T-cell (primary cell): ENCODE measurements at places on chromosomes 3 and 15.
A peak's percentile ranks its signal among the peaks of the same experiment; 100 is the strongest.

GRCh38 chr15:69663441-69663840, 210.8 kb downstream of the RPLP1 start:
- no peak for DNase-seq

DNA sequence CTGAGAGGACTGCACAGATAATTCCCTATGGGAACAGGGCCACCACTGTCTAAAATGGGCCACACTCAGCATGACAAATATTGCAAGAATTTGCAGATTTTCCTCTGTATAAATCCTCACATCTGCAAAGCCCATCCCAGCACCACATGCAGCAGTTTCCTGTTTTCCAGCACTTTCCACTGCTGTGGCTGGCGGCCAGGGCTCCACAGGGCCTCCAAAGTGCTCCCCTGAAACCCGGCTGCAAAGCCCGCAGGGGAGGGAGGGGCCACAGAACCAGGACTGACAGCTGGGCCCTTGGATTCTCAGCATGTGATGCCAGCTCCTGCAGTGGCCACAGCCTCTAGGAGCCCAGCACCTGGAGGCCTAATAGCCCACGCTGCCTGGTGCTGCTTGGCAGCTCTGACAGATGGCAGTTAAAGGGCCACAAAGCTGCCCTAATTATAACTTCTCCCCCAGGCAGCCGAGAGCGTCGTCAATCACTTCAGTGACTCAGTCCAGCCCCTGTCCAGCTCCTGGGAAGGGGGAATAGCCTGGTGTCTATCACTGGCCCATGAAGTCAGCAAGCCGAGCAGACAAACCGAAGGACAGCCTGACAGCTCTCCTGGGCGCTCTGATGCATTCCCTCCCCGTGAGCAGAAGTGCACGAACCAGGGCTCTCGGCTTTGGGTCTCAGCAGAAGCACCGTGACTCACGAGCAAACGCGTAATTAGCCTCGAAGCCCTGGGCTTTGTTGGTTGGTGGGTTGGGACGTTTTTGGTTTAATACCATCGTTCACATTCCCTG, 4.7 kb downstream of the LRRC15 start:
- no peak for DNase-seq

DNA sequence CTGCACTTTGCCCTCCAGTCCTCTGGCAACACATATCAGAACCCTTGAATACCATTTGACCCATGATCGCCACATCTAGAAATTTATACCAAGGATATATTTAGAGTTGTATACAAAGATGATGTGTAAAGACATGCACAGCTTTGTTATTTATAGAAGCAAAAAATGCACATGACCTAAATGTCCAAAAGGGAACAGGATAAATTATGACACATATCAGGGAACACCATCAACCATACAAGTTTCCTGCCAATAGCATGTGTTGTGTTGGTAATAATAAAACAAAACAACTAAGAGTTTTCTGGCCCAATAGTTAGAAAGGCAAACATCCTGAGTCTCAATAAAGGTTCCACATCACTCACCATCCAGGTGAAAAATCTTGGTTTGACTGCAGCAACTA, 51.5 kb downstream of the AAGAB start:
- DNase-seq, result no peak

DNA sequence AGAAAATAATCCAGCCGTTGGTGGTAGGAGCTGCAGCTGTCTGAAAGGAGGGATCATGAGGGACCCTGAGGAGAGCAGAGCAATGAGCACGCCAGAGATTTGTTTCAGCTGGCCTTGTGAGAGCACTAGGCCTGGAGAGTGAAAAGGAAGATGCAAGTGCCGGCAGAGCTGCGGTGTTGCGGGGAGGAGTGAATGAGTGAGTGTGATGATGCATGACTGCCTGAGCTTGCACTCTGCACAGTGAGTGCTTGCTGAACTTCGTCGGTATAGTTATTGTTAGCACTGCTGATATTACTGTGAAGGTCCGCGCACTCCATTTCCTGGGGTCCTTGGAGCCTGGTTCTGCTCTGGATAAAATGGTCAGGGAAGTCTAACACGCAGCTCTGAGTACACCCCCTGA, 23.2 kb downstream of the EIF1B start:
- no peak for DNase-seq

- DNase-seq, result no peak
These were observed 337.6 kb downstream of the EFHB start for GRCh38 chr3:19596408-19596807.

DNA sequence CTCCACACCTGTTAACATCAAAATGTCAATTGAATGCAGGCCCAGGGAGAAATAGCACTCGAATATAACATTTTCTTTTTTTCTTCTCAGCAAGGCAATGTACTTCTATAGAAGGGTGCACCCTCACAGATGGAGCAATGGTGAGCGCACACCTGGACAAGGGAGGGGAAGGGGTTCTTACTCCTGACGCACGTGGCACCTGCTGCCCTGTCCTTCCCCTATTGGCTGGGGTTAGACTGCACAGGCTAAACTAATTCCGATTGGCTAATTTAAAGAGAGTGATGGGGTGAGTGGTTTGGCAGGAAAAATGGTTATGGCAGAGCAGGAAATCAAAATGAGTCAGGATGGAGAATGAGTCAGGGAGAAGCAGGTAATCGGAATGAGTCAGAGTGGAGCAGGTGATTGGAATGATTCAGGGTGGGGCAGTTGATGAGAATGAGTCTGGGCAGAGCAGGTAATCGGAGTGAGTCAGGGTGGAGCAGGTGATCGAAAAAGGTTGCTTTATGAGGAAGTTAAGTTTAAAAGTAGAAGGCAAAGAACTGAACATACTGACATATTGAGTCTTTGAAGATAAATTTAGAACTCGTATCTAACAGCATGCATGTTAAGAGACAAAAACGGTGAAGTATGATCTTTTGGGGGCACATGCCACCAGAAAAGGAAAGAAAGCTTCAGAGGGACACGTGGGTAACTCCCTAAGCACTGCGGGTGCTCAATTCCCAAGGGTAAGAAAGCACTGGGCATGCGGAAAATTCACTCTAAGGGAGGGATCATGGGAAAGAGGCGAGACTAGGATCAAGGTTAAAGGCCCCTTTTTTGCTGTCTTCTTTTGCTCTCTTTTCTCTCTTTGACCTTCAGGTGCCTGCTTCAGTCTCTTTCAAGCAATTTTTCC, 72.9 kb upstream of the GALNT15 start:
- DNase-seq, result no peak

GRCh38 chr3:62636235-62636826, 238.9 kb downstream of the CADPS start:
- DNase-seq, result no peak

DNA sequence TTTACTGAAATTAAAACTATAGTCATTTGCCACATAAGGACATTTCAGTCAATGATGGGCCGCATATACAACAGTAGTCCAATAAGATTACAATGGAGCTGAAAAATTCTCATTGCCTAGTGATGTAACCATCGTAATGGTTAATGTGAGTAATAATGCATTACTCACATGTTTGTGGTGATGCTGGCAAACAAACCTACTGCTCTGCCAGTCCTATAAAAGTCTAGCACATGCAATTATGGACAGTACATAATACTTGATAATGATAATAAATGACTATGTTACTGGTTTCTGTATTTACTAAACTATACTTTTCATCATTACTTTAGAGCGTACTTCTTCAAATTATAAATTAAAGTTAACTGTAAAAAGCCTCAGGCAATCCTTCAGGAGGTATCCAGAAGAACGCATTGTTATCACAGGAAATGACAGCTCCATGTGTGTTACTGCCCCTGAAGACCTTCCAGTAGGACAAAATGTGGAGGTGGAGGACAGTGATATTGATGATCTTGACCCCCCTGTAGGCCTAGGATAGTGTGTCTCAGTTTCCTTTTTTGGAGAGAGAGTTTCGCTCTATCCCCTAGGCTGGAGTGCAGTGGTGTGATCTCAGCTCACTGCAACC, 102.7 kb downstream of the ATP1B3 start:
- DNase-seq, result no peak

- no peak for DNase-seq
These were observed 12.5 kb downstream of the ZBTB47 start for GRCh38 chr3:42666022-42666421.

GRCh38 chr3:144866476-144866875, 894.9 kb downstream of the DIPK2A start:
- DNase-seq, result no peak

GRCh38 chr3:182005219-182005618, 293.5 kb downstream of the SOX2 start:
- no peak for DNase-seq

GRCh38 chr15:39130556-39131379, 450.1 kb upstream of the THBS1 start:
- no peak for DNase-seq

GRCh38 chr3:52028572-52028971, 27.8 kb downstream of the DUSP7 start:
- no peak for DNase-seq

DNA sequence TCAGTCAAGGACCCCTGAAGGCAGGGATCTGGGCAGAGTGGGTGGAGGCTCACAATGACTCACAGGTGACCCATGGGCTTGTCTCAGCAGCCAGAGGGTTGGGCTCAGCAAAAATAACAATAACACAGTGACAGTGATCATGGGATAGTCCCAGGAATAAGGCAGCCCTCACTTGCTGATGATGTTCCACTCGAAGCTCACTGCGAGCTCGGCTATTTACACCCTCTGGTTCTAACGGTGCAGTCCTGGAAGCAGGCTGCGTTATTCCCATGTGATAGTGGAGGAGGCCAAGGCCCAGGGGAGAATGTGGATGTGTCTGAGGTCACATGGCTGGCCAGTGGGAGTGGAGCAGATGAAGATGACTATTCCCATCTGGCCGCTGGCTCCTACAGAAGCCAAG, 16.2 kb downstream of the CCDC33 start:
- DNase-seq, result no peak

DNA sequence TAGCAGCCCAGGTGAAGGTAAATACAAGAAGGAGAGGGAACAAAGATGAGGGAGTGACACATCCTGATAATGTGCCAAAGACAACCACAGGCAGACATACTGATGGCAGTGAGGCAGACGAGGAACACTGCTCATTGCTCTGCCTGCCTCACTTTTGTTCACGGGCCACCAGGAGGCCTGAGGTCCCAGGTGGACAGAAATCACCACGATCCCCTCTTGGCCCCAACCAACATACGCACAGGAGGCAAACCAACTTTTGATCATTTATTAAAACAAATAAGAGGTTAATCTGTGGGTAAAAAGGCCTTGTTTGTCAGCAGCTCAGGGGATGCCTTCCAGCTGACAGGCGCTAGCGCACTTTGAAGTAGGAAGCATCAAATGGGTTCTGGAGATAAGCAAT, 4.2 kb downstream of the ALG1L2 start:
- no peak for DNase-seq

DNA sequence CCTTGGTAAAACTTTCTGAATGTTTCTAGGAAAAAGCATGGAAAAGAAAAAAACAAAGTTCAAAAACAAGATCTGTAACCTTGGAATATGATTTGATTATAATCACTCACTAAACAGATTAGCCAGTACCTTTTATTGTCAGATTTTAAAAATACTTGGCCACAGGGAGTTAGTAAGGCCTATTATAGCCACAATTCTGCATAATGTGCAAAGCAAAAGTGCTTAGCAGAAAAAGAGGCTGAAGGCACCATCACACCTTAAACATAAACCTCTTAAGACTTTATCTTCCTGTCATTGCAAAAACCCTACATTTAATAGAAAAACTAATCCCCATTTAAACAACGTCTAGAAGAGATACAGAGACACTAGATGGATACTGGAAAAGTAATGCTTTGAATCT, 41.8 kb downstream of the CHSY1 start:
- no peak for DNase-seq

GRCh38 chr15:51737522-51738305, at the start of gene LYSMD2:
Gene LYSMD2, minus strand, starts transcription at chr15:51737655. Its CDS starts 33 bp downstream, at chr15:51737622.
- DNase-seq, result peak; percentile 37

- DNase-seq, result no peak
These were observed 225.3 kb upstream of the PPP2R3A start for GRCh38 chr3:135740211-135740610.

DNA sequence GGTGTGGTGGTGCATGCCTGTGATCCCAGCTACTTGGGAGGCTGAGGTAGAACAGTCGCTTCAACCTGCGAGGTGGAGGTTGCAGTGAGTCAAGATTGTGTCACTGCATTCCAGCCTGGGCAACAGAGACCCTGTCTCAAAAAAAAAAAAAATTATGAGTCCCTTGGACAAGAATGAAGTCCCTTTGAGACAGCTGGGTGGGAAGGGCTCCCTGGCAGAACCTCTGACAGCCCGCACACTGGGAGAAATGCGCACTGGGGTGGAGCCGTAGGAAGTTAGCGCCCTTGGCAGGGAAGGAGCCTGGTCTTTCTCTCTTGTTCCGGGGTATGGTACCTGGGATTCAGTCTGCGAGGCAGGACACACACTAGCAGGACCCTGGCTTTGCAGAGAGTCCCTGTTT, 51.4 kb downstream of the SLC30A4 start:
- no peak for DNase-seq

DNA sequence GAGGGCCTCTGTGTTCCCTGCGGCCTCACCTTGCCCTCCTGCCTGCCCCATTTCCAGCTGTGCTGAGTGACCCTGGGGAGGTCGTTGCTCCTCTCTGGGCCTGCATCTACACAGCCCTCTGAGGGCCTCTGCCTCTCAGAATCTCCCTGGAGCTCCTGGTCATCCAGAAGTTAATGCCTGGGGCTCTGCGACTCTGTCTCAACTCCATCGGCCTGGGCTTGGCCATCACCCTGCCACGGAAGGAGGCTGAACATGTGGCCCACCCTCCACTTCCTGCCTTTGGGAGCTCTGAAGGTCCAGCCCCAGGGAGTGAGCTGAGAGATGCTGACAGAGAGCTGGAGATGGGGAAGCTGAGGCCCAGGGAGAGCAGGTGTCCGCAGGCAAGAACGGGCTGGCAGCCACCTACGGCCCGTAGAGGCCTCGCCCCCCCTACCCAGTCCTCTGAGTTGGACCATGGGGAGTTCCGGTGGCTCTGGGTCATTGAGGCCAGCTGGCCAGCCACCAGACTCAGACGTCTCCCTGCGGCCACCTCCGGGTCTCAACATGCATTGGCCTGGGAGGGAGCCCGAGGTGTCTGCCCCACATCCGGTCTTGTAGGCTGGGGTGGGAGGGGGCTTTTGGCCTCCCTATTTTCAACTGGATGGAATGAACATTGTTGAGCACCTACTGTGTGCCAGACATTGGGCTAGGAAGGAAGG, 34.2 kb downstream of the GRIP2 start:
- DNase-seq, result no peak

GRCh38 chr3:105274958-105275357, 91.8 kb upstream of the ALCAM start:
- no peak for DNase-seq

- no peak for DNase-seq
These were observed 23.6 kb downstream of the SUCLG2 start for GRCh38 chr3:67630666-67631362.

GRCh38 chr3:169945313-169945712, 21.3 kb upstream of the SEC62 start:
- peak; percentile 11 for DNase-seq

GRCh38 chr3:189513281-189514117, 117.7 kb upstream of the TP63 start:
- DNase-seq, result no peak

DNA sequence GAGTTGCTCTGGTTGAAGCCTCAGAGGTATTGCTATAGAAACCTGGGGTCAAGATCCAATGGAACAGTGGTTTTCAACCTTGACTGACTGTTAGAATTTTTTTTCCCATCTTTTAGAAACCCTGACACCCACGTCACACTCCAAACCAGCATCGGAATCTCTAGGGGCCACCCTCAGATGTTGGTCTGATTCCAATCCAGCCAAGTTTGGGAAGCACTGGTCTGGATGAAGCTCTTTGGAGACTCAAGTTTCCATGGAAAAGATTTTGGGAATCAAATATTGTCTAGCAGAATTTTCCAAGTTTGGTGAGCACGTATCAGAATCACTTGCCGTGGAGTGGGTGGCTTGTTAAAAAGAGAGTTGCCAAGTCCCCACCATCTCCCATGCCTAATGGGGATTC, 103.8 kb downstream of the THSD4 start:
- DNase-seq, result no peak
